Lung (tissue), 17 donors: ENCODE measurements at places on chromosomes 11 and 22.

DNA sequence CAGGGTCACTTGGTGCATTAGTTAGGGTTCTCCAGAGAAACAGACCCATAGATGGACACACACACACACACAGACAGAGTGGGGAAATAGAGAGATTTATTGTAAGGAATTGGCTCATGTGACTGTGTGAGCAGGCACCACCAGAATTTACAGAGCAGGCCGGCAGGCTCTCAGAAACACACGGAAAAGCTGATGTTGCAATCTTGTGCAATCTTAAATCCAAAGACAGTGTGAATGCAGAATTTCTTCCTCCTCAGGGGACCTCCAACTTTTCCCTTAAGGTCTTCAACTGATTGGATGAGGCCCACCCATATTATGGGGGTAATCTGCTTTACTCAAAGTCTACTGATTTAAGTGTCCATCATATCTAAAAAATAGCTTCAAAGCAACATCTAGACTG, 49.8 kb downstream of the APIP start:
- H3K27me3 ChIP-seq: no peaks in the 10 kb centered on the region
- no peak overlapping the region for H3K27ac ChIP-seq
- H3K4me3 ChIP-seq: no peak overlapping the region
- no peak for DNase-seq

DNA sequence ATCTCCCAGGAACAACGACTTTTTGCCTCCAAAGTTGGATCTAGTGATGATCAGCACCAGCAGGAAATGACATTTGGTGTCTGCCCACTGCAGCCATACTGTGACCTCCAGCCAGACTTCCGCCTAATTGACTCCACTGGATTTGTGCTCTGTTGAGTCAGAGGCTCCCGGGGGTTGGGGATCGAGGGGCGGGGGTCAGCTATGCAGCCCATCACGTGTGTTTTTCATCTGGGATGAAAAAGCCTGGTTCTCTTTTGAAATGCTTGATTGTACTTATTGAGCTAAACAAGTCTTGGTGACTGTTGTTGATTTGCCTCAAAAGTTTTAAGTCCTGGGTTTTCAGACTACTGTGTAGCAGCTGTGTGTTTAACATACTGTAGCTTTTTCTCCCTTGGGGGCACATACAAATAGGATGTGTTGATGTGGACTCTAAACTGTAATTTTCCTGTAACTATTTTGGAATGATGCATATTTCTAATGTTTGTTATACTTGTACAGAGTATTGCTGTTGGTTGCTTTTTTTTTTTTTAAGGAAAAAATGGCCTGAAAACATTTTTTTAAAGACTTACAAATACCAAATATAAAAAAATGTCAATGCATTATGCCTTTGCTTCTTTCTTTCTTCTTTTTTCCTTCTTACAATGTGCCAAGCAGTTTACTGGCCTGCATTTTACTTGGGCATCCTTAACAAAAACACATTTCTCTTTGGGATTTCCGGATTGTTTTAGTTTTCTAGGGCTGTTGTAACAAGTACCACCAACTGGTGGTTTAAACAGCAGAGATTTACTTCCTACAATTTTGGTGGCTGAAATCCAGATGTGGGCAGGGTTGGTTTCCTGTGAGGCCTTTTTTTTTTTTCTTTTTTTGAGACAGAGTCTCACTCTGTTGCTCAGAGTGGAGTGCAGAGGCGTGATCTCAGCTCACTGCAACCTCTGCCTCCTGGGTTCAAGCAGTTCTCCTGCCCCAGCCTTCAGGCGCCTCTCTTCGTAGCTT, 46.1 kb upstream of the OR4B1 start:
- no peaks in the 10 kb centered on the region for H3K36me3 ChIP-seq
- H3K4me3 ChIP-seq: no peak overlapping the region
- H3K27ac ChIP-seq: peak overlapping the region; percentile 65
- peaks cover 22% of the 10 kb centered on the region for H3K4me1 ChIP-seq

GRCh38 chr22:35039625-35040024, 26.3 kb upstream of the ISX start:
- no peak overlapping the region for H3K4me3 ChIP-seq
- H3K36me3 ChIP-seq: no peaks in the 10 kb centered on the region
- no peak overlapping the region for H3K27ac ChIP-seq
- H3K4me1 ChIP-seq: no peaks in the 10 kb centered on the region
- DNase-seq: no peak

DNA sequence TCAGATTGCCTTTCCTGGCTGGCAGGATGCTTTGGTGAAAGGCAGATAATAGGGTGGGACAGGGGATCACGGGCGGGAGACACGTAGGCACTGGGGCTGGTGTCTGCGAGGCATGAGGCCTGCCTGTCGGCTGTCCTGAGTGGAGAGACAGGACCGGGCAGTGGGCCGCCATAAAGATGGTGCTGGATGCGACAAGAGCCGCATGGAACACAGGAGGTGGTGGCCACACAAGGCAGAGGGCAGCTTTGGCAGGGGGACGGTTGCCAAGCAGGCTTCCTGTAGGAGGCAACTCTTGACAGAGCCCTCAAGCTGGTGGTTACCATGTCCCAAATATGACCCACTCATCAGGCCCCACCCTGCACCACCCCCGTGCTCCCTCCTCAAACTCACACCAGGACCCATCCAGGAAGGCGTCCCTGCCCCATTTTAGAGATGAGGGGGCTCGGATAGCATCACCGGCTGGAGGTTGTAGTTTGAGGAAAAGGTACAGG, 4.9 kb upstream of the PPARA start:
- no peaks in the 10 kb centered on the region for H3K36me3 ChIP-seq
- no peak overlapping the region for H3K27ac ChIP-seq
- no peaks in the 10 kb centered on the region for H3K27me3 ChIP-seq
- no peaks in the 10 kb centered on the region for H3K4me1 ChIP-seq

DNA sequence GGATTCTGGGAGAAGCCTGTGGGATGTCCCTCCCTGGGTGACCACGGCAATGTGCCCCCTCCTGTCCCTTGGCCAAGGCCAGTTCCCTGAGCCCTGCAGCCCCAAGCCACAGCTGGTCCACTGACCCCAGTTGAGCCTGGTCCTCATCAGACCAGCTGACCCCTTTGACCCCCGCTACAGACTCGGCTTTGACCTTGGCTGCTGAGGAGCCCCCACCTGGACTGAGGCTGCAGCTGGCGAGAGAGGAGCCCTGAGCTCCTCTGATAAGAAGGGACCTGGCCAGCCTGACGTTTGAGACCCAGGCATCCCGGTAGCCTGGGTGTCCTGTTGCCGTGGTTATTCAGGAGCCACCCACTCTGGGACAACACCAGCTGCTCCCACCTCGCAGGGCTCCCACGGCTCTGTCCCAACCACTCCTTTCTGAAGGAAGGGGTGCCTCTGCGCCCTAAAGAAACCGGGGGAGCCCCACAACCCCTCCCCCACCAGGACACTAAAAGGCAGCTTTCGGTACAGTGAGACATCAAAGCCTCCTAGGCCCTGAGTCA, 3.0 kb downstream of the ASCL2 start:
- DNase-seq: peak; percentile 12
- H3K36me3 ChIP-seq: no peaks in the 10 kb centered on the region
- no peak overlapping the region for H3K27ac ChIP-seq
- H3K4me1 ChIP-seq: no peaks in the 10 kb centered on the region
